ENCODE measurements at places on chromosomes 2 and 18.
A peak's percentile ranks its signal among the peaks of the same experiment; 100 is the strongest.

- no peak for ATAC-seq
These were observed 4.4 kb downstream of the NFATC1 start for GRCh38 chr18:79400091-79400590.

DNA sequence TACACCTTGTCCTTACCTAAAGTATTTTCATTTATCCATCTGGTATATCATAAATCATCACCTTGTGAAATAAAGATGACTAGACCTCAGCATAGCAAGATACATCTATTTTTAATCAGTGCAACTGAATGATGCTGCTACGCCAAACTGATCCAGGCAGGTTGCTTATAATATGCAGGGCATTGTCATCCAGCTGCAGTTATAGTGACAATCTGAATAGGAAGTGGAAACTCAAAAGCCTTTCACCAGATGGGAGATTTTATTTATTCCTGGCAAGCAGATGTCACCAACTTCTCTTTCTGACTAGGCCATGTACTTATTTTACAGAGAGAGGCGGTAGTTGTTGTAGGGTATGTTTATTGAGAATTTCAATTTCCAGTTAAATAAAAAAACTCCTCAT lies 747.3 kb downstream of the ADCYAP1 start:
- no peak for ATAC-seq

DNA sequence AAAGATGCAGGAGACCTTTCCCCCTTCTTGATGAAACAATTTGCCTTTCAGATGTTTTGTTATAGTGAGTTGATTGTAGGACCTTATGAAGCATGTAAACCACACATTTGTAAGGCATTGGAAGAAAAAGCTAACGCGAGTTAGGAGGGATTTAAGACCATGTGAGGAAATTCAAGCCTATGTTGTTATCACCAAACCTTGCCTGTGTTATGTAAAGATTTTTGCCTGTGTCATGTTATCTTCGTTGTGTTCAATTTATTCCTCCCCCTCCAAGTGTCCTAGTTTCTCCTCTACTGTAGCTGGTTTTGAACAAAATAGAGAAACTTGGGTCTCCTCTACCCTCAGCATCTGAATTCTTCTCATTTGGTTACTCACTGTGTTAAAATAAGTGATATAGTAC lies 173.0 kb downstream of the NEDD4L start:
- ATAC-seq: no peak

DNA sequence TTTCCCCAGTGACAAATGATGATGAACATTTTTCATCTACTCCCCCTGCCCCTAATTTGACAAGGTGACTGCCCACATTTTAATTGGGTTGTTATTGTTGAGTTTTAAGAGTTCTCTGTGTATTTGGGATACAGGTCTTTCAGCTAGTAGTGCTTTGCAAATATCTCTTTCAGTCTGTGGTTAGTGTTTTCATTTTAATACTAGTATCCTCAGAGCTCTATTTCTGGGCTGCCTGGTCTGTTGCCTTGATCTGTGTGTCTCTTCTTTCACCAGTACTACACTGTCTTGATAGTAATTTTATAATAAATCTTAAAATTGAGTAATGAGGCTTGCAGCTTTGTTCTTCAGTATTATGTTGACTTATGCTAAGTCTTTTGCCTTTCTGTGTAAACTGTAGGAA lies 19.7 kb downstream of the EIF5B start:
- no peak for ATAC-seq

GRCh38 chr2:106061611-106062349 lies 132.3 kb downstream of the UXS1 start:
- no peak for ATAC-seq

DNA sequence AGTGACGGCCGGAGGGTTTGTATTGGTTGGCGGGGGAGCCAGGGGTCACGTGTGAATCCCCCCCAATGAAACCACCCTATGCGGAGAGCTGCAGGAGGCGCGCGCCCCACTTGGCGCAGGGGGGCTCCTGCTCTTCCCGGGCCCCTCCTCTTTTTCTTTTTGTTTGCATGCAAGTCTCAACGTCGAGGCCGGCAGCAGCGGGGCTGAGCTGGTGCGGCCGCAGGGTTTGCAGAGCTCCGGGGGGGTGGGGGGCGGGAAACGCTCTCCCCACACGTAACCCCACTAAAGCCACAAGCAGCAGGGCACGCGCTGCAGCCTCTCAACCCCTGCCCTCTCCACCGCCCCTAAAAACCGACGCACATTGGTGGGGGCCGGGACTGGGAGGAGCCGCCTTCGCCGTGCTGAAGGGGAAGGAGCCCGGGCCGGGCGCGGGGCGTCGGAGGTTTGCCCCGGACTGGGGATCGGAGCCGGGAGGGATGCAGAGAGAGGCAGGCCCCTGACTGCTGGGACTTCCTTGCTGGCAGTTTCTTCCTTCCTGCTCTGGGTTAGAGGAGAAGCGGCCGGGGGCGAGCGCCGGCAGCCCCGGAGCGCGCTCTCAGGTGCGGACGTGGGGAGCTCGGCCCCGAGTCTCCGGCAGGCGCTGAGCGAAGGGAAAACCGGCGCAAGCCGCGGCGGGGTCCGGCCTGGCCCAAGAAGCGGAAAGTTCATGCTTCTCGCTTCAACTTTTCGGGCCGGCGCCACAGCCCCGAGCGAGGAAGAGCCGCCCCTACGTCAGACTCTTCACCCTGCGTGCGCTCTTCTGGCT lies 864 bp downstream of the LBH start:
- peak; percentile 35 for ATAC-seq

DNA sequence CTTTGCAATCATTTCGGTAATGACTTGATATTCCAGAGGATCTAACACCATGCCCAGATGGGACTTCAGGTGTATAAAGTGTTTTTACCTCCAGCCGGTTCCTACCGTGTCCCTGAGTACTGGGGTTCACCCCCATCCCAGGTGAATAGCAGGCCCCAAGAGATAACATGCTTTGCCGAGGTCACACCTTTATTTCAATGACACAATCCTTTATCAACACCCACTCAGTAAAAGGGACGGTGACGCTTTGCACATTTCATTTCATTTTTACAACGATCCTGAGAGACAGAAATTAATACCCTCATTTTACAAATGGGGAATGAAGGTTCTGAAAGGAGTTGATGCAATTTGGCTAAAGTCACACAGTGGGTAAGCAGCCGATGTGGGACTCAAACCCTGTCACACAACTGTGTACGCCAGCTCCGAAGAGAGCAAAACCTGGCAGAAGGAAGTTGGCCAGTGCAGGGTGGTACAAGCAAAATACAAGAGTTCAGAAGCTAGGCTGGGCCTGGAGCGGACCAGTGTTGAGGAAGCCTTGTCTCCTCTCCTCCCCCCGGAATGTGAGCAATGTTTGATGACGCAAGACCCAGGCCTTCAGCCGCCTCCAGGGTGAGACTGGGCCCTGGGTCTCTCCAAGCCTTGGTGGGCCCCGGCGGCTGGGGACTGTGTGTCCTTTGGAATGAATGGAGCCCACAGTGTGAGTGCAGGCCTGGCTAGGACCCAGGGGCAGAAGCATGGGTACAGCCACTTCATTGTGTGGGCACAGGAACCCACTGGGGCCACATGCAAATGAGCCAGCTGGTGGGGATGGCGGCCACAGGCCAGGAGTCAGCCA lies 139.6 kb upstream of the MYCN start:
- ATAC-seq: no peak

DNA sequence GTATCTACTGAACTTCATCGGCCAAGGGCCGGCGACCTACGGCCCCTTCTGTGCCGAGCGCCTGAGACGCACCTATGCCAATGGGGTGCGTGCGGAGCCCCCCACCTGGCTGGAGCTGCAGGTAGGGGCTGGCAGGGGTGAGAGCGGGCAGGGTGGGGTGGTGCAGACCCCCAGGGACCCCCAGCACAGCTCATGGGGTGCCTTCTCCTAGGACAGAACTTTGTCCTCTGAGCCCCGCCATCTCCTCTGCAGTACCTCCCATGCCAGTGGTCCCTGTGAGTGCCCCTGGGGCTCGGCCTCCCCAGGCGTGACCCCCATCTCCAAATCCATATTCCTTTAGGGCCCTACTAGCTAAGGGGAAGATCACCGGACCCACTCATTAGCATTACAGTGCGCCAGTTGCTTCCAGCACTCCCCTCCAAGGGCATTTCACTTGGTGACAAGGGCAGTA lies 23.9 kb upstream of the GPR17 start:
- no peak for ATAC-seq

- no peak for ATAC-seq
These were observed 32.1 kb upstream of the SH3BP4 start for GRCh38 chr2:234919711-234920110.

GRCh38 chr2:69298862-69299261 lies 88.2 kb downstream of the GFPT1 start:
- ATAC-seq: no peak

- no peak for ATAC-seq
These were observed 1783.2 kb upstream of the CELF4 start for GRCh38 chr18:39348757-39349156.

- ATAC-seq: no peak
These were observed 82.2 kb upstream of the DOCK10 start for GRCh38 chr2:225124311-225125017.

GRCh38 chr2:72115110-72116080 lies 32.3 kb downstream of the CYP26B1 start:
- ATAC-seq: peak; percentile 71

DNA sequence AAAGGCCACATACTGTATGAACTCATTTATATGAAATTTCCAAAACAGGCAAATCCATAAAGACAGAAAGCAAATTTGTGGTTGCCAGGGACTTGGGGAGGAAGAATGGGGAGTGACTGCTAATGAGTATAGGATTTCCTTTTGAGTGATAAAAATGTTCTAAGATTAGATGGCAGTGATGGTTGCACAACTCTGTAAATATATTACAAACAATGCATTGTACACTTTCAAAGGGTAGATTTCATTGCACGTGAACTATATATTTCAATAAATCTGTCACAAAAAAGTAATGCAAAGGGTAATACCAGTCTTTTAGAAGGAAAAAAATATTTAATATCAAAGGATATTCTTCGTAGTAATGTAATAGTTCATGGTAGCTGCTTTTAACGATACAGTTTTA lies 63.7 kb upstream of the PROKR1 start:
- no peak for ATAC-seq

DNA sequence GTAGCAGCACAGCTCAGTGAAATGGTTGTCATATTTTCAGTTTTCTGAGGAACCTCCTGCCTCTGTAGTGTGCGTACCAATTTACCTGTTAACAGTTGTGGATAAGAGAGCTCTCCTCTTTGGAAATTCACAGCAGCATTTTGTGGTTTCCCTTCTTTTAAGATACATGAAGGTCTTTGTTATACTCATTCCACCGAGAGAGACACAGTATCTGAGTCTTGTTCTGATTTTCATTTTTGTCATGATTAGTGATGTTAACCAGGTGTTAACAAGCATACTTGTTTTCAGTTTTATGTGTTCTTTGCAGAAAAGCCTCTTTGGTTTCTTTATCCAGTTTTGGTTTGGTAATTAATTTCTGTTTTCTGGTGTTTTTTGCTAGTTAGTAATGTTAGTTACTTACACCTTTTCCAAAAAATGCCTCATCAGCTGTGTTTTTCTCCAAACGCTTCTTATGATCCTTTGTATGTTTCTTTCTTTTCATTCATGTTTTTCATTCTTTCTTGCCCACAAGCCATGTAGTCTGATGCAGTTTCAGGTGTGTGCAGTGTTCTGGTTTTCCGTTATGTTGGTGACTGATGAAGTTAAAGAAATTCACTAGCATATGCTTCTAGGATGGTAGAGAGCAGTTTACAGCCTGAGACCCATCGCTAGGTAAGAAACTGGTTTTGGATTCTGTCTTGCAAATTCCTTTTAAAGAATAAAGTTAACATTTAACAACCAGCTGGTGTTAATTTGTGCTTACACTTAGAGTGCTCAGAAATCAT lies 30.1 kb downstream of the CCDC74A start:
- ATAC-seq: no peak

- no peak for ATAC-seq
These were observed 601.1 kb downstream of the ARHGAP15 start for GRCh38 chr2:143730155-143730952.

- ATAC-seq: no peak
These were observed 86.2 kb upstream of the COL5A2 start for GRCh38 chr2:189265696-189266320.

GRCh38 chr2:238256594-238257104 lies 16.8 kb upstream of the HES6 start:
- ATAC-seq: peak; percentile 63

GRCh38 chr2:157592948-157593347 lies 35.7 kb downstream of the ACVR1C start:
- no peak for ATAC-seq

DNA sequence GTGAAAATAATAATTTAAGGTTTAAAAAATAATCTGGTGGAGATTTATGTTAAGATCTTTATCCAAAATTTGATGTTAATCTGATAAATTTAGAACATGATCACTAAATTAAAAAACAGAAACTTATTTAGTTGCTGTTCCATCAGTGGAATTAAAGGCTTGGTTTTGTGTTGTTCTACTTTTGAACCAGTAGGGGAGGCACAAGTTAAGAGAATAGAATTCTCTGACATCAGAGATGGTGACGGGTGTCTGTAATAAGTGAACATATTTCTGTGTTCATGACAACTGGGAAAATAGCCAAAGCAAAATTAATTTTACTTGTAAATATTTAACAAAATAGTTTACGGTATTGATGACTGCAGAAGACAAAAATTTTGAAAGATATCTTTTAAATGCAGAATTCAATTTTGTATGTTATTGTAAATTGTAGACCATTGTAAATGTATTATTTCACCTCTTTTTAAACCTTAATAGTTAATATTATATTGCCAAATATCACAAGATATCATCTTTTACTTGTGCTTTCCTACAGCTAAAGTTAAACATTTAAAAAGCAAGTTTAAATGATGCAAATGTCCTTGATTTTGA lies 106.0 kb downstream of the UBR3 start:
- no peak for ATAC-seq

DNA sequence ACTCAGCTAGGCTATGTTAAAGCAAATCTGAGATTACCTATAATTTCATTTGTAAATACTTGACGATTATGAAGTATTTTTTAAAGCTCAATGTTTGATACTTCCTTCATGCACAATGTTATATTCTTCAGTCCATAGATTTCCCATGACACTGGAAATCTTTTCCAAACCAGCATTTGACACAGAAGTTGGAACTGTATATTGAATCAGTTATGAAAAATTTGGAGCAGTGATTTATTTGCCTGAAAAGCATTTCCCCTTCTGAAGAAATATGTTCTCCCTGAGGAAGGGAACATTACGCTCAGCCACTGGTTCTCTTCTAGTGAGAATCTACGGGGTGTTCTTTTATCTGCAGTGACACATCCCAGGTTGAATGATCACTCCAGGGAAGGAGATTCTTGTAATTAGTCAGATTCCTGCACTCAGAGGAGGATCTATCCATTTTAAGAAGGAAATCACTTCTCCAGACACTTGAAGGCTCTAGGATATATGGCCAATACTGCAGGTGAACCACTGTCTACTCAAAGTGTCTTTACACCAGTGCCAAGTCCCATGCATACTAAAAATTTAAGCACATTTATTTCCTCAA lies 64.7 kb downstream of the HNRNPLL start:
- no peak for ATAC-seq

DNA sequence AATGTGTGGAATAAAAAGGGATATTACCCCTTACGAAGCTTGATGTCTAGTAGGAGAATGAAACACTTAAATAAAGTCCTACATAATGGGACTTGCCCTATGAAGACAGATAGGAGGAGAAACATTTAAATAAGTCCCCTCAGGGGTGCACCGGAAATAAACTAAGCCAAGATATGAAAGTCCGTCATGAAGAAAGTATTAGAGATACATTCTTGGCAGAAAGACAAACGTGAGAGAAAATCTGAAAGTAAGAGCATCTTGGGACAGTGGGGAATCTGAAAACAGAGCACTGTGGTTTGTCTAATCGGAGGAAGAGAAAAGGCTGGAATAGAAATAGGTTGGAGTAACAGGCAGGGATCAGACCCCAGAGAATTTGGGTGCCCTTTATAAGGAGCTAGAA lies 516.9 kb upstream of the DSEL start:
- ATAC-seq: no peak
